Amniotic stem cell (primary cell): ENCODE measurements at places on chromosomes 2 and 18.

GRCh38 chr2:98871506-98871905 lies 64.5 kb downstream of the CRACDL start:
- no peak for DNase-seq

GRCh38 chr2:141497272-141497671 lies 633.5 kb downstream of the LRP1B start:
- DNase-seq: no peak

- DNase-seq: no peak
Measured at GRCh38 chr2:208320686-208321085, 54.6 kb downstream of the PIKFYVE start.

GRCh38 chr2:1450915-1451314 lies 37.7 kb downstream of the TPO start:
- no peak for DNase-seq

DNA sequence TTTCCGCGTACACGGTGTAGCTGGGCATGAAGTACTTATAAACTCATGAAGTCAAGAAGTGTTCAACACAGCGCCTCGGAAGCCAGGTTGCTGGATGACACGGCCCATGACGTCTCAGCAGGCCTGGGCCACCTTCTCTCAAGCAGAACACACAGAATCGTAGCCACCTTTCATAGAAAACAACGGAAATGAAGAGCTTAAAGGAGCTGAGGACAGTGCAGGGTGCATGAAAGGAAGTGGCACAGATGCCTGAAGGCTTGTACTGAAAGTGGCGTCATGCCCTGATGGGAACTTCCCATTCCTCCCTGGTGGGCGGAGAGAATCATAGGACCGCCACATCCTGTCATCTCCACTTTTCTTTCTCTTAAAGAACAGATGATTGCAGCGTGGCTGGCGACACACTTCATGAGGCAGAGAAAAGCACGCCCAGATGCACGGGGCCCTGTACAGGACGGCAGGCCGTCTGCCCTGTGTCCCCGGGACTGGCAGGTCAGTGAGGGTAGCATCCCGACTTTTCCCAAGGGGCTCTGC lies 31.1 kb downstream of the HDAC4 start:
- no peak for DNase-seq

DNA sequence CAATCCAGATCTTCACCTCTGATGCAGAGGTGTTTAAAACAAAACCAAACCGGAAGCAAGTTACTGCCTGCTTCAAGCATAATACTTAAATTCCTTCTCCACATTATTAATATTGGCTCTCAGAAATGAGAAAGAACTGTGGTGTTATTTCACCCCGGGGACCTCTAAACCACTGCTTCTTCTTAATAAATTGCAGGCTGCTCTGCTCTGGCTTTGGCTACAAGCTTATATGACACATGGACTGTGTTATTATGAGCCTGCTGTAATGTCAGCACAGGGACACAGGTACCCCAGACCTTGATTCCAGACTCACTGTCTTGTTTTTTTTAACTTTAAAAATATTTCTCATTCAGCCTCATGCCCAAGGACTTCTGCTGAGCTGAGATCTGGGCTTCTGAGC lies 45.1 kb downstream of the ST6GAL2 start:
- no peak for DNase-seq

GRCh38 chr2:180258579-180258978 lies 251.5 kb upstream of the CWC22 start:
- no peak for DNase-seq

GRCh38 chr2:226185616-226186211 lies 613.9 kb downstream of the IRS1 start:
- DNase-seq: peak; percentile 48

DNA sequence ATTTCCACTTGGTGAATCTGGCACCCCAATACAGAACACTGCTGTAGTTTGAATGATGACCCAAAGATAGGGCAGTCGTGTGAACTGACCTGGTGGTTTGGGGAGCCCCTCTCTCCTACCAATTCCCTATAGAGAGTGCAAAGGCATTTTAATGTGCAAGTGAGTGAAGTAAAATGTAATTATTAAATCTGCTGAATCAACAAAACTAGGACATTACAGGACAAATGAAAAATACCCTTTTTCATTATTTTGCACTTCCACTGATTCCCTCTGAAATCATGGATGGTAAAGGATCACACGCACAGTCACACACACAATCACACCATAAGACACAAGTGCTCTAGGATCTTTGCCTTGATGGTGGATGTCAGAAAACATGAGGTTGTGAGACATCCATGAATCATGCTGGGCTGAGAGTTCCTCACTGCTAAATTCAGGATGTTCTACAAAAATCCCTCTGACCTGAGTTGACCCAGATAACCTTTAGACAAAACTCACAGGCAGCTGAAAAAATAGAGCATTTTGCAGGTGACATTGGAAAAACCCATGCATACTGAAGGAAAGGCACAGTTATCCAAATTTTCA lies 197.4 kb downstream of the FBXO15 start:
- no peak for DNase-seq

DNA sequence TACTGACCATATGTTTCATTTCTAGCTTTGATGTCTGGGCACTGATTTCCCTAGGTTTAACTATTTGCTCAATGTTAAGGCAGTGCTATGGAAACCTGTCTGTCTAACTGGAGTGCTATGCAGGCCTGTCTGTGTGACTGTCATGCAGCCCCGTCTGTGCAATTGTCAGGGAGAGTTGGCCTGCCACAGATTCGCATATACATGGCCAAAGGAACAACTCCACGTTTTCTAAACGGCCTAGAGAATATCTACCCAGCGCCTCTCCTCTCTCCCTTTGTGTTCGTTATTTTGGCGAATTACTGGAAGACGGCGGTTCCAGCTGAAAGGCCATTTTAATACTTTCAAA lies 59.6 kb upstream of the PSME4 start:
- DNase-seq: no peak

DNA sequence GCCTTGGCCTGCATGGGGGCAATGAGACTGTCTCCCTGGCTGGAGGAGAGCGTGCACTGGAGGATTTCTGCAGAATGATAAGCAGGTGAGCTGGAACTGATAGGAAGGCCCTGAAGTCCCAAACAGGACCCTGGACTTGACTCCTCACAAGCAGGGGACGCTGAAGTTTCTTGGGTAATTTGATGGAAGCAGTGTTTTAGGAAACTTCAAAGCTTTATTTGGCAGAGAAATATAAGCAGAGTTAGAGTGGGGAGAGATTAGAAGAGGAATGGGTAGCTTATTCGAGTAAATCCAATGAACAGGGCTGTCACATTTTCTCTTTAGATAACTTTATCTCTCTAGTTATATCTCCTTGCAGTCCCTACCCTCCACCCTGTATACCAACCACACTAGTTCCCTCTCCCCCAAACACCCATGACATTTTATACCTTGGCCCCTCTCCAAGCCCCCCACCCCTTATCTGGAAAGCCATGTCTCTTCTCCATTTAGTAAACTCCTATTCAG lies 73.6 kb upstream of the IGFBP5 start:
- DNase-seq: no peak

GRCh38 chr18:24189664-24190346 lies 50.9 kb downstream of the CABYR start:
- DNase-seq: no peak

- DNase-seq: no peak
Measured at GRCh38 chr2:143684551-143685320, 555.5 kb downstream of the ARHGAP15 start.

- DNase-seq: no peak
Measured at GRCh38 chr2:55902971-55903370, 20.6 kb downstream of the EFEMP1 start.

DNA sequence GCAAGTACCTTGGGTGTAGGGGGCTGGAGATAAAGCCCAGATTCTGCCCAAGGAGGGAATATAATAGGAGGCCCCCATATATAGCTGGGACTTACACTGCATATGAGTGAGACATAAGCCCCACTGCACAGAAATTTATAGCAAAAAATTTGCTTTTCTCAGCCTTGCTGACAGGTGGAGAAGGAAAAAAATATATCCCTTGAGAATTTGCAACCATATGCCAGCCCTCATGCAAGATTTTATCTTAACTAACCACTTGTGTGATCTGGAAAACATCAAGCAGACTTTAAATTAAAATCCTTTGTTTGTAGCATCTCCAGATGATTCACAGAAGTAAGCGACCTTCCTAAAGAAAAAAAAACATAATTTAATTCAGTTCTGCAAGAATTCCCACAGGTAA lies 288.2 kb downstream of the BCL2 start:
- no peak for DNase-seq

GRCh38 chr2:174124181-174124580 lies 124.2 kb downstream of the OLA1 start:
- DNase-seq: no peak

GRCh38 chr2:67727623-67728022 lies 330.5 kb downstream of the ETAA1 start:
- DNase-seq: no peak

GRCh38 chr2:233414273-233414654 lies 60.0 kb downstream of the DGKD start:
- no peak for DNase-seq
